T47D (cell line): ENCODE measurements at places on chromosomes 13 and 19.
A peak's percentile ranks its signal among the peaks of the same experiment; 100 is the strongest.

DNA sequence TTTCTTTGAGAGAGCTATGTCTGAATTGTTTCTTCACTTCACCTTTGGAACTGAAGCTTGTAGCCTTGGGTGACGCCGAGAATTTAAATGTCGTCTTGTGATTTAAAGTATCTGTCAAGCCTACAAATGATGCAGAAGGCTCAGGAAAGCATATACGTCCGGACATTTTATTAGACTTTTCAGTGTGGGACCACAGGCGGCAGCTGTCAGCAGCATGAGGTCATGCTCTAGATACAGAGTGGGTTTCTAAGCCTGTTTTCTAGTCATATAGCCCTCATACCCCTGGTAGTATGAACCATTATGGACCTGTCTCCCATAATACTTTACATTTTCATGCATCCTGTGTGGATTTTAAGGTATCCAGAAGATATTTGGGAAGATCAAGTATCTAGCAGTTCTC is 212.3 kb downstream of the ATP8A2 start:
- no peak for DNase-seq

GRCh38 chr19:18086590-18087138 is at the start of gene IL12RB1:
Gene IL12RB1, minus strand, starts transcription at chr19:18086934. Its CDS starts 111 bp downstream, at chr19:18086823.
- DNase-seq = no peak

- no peak for DNase-seq
Measured at GRCh38 chr19:41445575-41445974, 2.6 kb downstream of the ERICH4 start.

GRCh38 chr13:23748109-23748990 is 140.8 kb downstream of the MIPEP start:
- no peak for DNase-seq

GRCh38 chr19:16397791-16398529 is 73.3 kb downstream of the KLF2 start:
- DNase-seq = no peak

GRCh38 chr19:14315433-14315832 is 65.8 kb upstream of the ADGRE5 start:
- DNase-seq = no peak

- no peak for DNase-seq
Measured at GRCh38 chr19:28519952-28520861, 692.7 kb downstream of the UQCRFS1 start.

DNA sequence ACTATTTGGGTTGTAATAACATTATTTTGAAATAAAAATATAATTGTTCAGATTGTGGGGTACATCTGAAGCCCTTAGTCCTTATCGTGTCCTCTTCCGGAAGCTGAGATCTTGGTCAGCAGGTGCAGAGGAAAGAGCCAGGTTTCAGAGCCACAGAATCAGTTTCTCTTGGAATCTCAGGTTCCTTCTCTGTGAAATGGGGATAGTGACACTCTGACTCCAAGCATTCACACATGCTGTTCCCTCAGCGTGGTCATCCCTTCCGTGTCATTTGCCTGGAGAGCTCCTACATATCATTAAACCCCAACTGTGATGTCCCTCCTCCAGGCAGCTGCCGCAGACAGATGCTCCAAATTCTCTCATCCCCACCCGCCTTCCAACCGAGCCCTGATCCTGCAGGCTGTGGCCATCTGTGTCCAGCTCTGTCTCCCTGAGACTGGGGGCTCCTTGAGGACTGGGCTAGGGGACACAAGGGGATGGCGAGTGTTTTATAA is 59.8 kb downstream of the AP1M1 start:
- DNase-seq = no peak

DNA sequence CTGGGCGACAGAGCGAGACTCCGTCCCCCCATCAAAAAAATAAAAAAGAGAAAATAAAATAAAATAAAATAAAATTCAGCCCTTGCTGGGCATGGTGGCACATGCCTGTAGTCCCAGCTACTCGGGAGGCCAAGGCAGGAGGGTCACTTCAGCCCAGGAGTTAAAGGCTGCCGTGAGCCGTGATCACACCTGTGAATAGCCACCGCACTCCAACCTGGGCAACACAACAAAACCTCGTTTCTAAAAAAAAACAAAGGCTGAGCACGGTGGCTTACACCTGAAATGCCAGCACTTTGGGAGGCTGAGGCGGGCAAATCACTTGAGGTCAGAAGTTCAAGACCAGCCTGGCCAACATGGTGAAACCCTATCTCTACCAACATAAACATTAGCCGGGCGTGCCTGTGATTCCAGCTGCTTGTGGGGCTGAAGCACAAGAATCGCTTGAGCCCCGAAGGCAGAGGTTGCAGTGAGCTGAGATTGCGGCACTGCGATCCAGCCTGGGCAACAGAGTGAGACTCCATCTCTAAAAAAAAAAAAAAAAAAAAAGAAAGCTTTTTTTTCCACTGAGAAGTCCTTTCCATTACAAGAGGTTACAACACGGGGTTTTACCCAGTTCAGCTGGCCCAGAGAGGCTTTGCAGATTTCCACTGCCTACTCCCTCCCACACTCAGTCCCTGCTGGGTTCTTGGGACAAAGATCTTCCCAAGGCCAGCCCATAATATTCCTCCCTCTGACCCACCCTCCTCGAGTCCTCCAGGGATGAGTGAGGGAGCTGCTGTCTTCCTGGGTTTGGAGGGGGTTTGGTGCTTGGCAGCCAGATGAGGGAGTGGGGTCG is 6.4 kb downstream of the ANGPTL4 start:
- DNase-seq = no peak

DNA sequence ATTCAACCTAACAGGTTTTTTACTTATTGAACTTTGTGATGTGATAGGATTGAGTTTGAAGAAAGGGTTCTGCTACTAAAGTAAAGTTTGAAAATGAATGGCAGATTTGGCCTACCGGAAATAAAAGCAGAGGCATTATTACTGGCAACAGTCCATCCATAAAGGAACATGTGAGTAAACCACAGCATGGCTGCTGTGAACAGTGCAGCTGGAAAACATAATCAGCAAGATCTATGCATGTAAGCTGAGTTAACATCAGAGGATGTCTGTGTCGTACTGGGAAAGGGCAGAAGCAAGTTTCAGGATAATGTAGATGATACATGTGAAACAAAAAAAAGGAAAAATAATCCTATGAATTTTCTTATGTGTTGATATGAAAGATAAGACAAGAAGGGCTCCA is 87.6 kb downstream of the CYSLTR2 start:
- no peak for DNase-seq

DNA sequence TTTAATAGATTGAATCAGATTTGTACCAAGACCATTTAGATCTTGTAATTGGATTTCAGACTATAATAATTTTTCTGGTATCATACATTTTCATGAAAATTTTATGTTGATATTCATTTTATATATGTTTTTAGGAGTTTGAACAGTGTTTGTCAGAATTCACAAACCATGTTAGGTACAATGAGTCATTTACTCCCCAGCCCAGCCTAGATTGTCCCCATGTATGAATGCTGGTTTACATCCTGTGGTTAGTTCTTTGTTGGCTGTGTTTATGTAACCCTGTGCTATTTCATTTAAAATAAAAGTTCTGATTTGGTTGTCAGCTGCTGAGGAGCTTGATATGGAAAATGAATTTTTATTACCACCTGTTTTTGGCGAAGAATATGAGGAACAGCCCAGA is 96.7 kb downstream of the GJA3 start:
- no peak for DNase-seq

GRCh38 chr13:35210261-35210660 is 266.2 kb downstream of the MAB21L1 start:
- peak; percentile 5 for DNase-seq

GRCh38 chr13:109529964-109530363 is 256.4 kb downstream of the IRS2 start:
- no peak for DNase-seq

DNA sequence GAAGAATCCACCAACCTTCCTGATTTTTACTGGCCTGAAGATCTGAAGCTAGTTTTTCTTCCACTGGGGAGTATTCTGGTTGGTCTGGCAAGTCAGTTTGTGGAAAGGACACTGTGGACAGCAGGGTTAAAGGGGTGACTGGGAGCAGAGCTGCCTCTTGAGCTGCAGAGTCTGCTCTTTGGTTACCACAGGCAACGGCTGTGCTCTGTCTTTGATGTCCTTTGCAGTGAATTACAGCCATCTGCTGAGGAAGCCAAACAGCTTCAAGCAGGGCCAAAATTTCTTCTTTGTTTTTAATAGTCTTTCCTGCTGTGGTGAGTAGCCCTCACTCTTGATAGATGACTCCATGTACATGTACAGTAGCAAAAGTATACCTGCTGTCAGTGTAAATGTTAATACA is 75.7 kb downstream of the ZNF100 start:
- no peak for DNase-seq

DNA sequence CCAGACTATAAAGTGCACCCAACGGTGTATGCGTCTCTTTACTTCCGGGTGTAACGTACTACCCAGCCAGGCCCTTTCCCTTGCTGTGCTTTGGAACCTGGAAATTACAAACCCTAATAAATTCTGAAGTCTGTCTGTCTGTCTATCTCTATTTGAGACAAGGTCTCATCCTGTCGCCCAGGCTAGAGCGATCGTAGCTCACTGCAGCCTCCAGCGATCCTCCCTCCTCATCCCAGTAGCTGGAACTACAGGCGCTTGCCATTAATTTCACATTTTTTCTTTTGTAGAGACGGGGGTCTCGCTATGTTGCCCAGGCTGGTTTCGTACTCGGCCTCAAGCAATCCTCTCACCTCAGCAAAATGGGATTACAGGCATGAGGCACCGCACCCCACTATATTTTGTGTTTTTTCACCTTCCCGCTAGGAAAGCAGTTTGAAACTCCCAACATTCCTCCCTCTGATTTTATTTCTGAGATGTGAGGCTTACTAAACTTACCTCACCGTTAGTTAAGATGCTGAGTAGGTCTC is 469 bp upstream of the RNF6 start:
- DNase-seq = no peak

DNA sequence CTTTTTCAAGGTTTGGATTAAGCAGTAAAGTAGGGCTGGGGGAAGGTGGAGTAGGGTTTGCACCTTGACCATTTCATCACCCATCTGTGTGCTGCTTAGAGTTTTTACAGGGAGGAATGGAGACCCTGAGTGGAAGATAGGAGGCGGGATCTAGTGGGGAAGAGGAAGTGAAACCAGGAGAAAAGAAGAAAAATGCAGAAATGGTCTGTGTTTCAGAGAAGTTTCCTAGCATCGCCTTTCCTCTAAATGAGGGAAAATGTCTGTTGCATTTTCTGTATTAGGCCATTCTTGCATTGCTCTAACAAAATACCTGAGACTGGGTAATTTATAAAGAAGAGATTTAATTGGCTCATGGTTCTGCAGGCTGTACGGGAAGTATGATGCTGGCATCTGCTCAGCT is 64.1 kb downstream of the TPT1 start:
- no peak for DNase-seq

DNA sequence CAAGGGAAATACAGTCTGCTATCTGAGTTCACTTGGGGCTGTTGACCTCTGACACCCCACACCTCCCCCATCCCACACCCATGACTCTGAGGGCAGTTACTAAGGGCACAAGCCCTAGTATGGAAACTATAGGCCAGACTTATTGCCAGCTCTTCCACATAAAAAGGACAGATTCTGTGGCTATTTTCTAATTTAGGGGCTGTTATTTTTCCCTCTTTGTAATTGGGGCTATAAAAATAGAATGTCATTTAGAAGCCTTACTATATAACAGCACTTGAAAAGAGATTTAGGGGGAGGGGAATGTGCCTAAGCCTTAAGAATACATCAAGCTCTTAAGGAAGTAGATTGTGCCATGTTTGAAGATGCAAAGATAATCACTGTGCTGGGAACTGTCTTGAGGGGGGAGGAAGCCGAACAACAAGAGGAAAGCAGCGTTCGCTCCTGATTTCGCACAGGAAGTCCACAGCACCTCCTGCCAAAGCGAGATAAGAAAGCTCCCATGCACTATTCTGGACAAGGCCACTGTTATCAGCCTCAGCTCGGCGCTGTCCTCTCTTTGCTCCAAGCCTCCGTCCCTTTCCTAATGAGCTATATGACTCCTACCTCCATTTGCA is 86.6 kb downstream of the FLT1 start:
- no peak for DNase-seq

- no peak for DNase-seq
Measured at GRCh38 chr13:113485545-113485944, 5.0 kb downstream of the DCUN1D2 start.
